Cerebellar cortex (tissue), 1 donor: ENCODE measurements at places on chromosomes 4 and X.

DNA sequence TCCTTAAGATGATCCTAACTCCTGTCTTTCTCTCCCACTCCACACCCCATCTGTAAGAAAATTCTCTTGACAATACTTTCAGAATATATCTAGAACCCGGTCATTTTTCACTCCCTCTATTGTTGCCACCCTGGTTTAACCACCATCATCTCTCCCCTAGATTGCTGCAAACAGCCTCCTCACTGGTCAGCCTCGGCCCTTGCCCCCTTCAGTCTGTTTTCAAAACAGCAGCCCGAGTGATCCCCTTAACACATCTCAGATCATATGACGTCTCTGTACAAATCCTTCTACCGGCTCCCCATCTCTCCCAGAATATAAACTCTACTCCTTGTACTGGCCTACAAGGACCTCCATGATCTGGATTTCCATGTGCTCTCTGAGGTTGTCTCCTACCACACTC is 35.2 kb upstream of the F9 start:
- no peak for DNase-seq

DNA sequence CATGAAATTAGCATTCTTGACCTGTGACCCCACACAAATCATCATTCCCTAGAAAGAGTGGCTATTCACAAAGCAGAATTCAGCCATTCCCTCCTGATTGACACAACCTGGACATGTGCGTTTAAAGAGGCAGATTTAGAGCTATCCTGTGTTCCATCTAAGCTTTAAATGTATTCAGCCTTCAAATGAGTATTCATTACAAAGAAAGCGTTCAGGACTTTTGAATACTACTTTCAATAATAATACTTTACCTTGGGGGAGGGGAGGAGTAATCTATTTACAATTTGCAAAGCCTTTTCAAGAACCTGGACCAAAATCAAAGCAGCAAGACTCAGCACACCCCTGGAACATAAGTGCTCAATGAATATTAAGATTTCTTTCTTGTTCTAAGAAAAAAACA is 22.5 kb upstream of the GPC4 start:
- no peak for DNase-seq

DNA sequence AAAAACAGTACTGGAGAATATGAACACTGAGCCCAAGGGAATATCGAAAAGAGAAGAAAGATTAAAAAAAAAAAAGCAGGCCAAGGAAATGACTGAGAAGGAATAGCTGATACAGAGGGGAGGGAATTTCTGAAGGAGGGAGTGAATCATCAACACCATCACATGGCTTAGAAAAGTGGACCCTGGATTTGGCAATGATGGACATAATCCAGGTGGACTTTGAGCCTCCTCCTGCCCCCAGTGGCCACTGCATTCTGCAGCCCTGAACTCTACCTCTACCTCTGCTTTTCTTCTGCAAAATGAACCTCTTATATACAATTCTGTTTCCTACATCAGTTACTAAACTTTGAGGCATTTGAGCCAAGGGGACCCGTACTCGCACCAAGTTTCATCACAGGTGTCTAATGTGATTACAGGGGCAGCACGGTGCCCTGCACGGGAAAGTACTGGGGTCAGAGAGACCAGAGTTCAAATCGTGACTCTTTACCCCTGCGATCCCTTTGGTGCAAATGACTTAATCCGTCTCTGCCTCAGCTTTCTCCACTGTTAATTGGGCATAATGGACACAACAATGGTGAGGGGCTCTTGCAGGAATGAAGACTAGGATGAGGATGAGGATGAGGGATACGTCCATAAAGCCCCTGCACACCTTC is 1.1 kb downstream of the OCIAD2 start:
- DNase-seq = no peak

DNA sequence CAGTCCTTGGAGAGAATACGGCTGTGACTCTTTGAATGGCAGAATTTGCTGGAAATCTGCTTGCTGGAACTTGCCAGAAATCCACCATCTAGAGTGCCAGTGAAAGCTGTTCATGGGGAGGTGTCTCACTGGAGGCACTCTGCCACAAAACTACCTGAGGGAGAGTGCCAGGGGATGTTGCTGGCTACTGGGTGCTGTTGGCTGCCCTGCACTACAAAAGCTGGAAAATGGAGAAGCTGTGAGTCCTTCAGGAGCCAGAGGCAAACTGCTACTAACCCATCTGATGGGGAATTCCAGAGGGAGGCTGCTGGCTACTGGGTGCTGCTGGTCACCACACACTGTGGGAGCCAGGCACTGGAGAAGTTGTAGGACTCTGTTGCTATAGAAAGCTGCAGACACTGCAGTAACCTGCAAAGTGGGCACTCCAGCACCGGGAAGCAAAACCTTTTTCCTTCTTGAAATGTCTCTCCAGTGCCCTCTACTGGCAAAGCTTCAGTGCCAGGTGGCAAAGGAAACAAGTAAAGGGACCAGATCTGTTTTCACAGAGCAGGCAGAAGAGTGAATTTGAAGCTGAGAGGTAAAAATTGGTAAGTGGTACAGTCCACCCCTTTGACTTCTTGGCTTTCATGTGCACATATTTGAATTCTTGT is 47.8 kb upstream of the HSD17B10 start:
- peak; percentile 80 for DNase-seq

- DNase-seq = no peak
Measured at GRCh38 chr4:91127831-91128230, 1000.6 kb downstream of the CCSER1 start.

DNA sequence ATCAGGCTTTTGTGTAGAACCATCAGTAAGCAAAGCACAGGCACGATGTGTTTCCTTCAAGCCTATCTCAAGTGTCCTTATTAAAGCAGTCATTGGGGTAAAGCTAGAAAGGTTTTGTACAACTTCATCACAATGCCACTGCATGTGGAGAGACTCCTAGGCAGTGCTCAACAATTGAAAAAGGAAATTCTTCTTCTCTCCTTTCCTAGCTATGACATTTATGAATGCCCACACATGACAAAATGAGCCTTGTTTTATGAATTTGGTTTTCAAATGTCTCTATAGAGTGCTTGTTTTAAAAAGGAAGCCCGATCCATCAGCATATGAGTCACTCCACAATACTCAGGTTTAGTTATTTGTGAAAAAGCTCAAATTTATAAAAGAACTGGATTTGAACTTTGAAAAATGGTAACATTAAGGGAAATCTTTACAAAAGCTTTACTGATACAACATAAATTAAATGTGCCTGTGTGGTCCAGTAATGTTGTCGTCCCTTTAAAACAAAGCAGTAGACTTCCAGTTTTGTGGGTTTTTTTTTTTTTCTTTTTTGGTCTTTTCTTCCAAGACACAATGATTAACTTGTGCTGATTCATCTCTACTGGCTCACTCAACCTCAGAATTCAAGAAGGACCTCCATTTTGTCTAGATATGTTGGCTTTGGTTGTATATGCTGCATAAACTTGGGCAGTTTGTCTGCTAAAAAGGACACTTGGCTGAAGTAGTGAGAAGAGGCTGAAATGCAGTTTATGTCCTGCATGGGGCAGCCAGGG is 273.8 kb downstream of the GASK1B start:
- DNase-seq = no peak

- no peak for DNase-seq
Measured at GRCh38 chrX:21658152-21658737, at the start of gene KLHL34. Gene KLHL34, minus strand, starts transcription at chrX:21658330. Its CDS starts 542 bp downstream, at chrX:21657788.

DNA sequence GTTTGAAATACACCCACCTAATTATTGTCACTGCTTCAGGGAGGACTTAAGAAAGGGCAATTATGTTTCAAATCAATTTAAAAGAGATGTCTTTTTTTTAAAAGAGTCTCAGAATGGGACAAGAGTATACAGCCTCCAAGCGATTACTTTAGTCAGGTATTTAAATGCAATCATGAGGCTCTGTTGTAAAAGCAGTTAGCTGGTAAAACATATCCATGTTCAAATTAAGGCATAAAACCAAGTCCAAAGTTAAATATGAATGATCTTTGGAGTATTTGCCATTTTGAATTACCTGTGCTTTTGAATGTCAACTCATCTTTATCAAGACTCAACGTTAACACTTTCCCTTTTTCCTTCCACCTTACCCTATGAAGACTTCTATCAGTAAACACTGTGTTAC is 13.7 kb downstream of the RPS6KA6 start:
- DNase-seq = no peak

DNA sequence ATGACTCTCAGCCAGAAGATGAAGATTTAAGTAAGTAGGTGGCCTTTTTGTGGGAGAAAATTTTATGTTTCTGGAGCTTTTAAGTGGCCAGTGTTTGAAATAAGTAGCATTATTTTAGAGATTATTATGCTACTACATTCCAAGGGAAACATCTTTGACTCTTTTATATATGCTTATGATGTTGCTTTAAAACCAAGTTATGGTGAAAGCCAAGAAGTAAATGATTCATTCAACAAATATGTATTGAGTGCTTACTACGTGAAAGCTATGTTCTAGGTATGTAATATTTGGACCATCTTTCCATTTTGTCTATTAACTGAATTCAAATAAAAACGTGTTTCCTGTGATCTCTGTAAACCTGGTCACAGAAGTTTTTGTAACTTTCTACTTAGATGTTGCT is 58.3 kb downstream of the ZFX start:
- DNase-seq = no peak

DNA sequence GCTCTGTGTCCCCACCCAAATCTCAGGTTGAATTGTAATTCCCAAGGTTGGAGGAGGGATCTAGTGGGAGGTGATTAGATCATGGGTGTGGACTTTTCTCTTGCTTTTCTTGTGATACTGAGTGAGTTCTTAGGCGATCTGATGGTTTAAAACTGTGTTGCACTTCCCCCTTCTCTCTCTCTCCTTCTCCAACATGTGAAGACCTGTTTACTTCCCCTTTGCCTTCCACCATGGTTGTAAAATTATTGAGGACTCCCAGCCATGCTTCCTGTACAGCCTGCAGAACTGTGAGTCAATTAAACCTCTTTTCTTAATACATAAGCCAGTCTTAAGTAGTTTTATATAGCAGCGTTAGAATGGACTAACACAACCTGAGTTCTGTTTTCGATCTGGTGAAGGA is 738.2 kb downstream of the ARAP2 start:
- DNase-seq = no peak

- no peak for DNase-seq
Measured at GRCh38 chrX:3963980-3964379, 250.5 kb upstream of the PRKX start.

DNA sequence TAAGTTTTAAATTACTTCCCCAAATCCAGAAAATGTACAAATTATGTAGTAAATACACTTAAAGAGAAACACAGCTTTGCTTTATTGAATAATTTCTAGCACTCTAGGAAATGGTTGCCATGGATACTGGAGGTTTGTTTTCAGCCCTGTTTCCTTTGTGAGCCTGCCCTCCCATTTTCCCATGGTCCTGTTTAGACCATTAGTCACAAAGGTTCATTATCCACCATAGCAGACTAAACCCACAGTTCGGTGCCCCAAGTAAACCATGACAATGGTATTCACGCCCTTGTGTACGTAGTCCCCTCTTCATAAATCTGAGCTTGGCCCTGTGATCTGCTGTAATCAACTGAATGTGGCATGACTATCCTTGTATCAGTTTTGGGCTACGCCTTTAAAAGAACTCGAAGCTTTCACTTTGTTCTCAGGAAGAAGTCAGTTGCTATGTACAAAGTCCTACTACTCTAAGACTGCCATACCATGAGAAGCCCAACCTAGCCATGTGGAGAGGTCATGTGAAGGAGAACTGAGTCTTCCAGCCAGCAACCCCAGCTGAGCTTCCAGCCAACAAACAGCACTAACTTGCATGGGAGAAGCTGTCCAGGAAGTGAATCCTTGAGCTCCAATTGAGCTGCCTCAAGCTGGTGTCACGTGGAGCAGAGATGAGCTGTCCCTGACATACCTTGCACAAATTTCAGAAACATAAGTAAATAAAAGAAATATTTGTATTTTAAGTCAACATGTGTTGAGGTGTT is 300.4 kb downstream of the LDB2 start:
- DNase-seq = no peak

GRCh38 chrX:112830540-112830939 is 10.1 kb downstream of the AMOT start:
- DNase-seq = no peak

- no peak for DNase-seq
Measured at GRCh38 chr4:52259978-52260377, 208.9 kb downstream of the SPATA18 start.

DNA sequence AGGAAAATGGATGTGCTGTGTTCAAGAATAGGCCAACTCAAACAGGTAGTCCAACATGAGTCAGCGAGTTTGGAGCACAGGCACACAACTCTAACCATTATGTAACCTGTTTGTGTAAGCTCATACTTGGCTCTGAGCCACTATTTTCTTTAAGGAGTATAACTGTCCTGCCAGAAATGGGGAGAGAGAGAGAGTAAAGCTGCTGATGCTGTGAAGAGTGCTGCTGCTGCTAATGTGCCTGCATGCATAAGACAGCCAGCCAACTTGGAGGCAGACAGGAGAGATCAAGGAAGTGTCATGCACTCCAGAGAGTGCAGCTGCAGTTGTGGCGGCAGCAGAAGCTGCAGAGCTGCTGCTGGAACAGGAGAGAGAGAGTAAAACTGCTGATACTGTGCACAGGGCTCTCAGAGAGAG is 11.7 kb upstream of the STATH start:
- DNase-seq = no peak

GRCh38 chr4:120085705-120086104 is 19.1 kb upstream of the MAD2L1 start:
- DNase-seq = no peak

DNA sequence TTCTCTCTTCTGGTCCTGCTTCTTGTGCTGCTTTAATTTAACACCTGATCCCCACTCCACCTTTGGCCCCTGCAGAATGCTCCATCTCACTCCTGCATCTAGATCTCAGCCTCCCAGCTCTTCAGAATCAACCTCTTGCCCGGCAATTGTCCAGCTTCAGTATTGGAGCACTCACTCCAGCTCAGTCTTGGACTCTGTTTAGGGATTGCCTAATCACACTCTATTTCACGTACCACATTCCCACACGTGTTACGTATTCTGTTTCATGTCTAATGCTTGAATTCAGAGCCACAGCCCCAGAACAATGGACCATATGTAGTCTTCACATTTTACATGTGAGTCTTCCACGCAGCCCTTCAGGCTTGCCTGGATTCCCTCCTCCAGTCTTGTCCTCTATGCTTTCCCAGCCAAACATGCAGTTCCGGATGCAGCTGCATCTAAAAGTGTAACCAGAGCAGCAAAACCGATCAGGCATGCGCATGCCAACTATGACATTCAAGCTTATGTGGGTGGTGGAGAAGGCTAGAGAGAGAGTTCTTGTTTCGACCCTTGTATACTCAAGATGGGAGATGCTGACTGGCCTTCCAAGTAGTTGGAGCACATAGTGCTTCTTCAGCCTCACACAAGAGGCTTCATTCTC is 105.2 kb upstream of the FAM9A start:
- DNase-seq = no peak

GRCh38 chrX:119755981-119756533 is 2.3 kb upstream of the SOWAHD start:
- no peak for DNase-seq

DNA sequence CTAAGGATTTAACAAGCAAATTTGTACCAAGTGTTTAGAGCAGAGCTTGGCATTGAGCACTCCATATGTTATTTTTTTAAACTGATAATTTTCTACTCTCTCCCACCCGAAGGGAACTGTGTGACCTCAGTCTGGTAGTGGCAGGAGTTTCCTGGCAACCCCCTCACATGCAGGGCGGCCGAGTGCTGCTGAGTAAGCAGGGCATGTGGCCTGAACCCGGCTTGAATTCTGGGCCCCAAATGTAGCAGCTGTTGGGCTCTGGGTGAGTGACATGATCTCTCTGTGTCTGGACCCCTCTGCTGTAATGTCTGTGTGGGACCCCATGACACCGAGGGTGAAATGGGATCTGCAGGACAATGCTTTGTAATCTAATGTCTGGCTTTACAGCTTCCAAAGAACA is 13.6 kb upstream of the C4orf50 start:
- DNase-seq = no peak
